ENCODE measurements at places on chromosomes 4 and X.
A peak's percentile ranks its signal among the peaks of the same experiment; 100 is the strongest.

- no peak for ATAC-seq
These were observed 242.4 kb downstream of the EVC2 start for GRCh38 chr4:5465956-5466355.

DNA sequence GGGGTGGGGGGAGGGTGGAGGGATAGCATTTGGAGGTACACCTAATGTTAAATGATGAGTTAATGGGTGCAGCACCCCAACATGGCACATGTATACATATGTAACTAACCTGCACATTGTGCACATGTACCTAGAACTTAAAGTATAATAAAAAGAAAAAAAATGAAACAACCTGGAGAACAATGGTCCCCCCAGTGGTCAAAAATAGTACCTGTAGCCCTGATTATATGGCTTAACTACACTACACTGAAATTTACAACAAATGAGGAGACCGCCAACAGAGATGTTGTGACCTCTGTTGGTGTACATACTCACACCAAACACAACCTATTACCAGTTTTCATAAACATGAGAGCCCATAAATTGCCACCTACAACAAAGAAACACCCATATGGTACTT lies 7.3 kb upstream of the MAGEE1 start:
- ATAC-seq = peak; percentile 32

GRCh38 chr4:158590306-158590705 lies 68.6 kb downstream of the RXFP1 start:
- no peak for ATAC-seq

DNA sequence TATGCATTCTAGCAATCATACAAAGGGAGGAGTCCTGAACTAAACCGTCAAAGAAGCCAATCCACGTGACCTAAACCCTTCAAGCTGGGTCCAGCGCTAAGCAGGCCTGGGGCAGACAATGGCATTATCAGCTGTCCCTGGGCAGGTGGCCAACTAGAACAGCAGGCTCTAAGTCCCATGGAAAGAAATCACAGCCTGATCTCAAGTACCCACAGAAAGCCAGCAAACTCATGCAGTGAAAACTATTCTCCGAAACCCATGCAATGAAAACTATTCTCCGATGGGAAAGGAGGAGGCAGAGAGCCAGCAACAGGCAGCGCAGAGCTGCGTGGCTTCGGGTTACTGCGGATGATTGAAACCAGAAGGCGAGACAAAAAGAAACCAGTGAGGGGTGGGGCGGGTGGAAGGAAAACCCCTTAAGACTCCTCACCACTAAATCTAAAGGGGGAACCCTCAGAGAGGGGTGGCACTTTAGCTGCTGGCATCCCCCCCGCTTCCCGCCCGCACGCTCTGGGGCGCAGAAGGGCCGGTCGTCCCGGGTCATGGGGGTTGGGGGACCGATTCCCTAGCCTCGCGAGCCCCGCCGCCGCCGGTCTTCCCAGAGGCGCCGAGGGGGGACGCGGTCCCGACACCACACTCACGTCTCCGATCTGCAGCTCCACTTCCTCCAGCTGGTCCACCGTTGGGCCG lies 567 bp downstream of the C4orf46 start:
- ATAC-seq = peak; percentile 64

DNA sequence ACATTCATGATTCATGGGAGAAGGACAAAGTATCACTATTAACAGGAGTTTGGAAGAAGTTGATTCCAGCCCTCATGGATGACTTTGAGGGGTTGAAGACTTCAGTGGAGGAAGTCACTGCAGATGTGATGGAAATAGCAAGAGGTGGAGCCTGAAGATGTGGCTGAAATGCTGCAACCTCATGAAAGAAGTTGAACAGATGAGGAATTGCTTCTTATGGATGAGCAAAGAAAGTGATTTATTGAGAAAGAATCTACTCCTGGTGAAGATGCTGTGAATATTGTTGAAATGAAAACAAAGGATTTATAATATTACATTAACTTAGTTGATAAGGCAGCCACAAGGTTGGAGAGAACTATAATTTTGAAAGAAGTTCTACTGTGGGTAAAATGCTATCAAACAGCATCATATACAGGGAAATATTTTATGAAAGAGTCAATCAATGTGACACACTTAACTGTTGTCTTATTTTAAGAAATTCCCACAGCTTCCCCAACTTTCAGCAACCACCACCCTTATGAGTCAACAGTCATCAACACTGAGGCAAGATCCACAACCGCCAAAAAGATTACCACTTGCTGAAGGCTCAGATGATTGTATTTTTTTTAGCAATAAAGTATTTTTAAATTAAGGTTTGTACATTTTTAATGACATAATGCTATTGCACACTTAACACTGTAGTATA lies 302.6 kb downstream of the CBLL2 start:
- no peak for ATAC-seq

GRCh38 chr4:88006956-88007303 lies 505 bp upstream of the PKD2 start:
- no peak for ATAC-seq

DNA sequence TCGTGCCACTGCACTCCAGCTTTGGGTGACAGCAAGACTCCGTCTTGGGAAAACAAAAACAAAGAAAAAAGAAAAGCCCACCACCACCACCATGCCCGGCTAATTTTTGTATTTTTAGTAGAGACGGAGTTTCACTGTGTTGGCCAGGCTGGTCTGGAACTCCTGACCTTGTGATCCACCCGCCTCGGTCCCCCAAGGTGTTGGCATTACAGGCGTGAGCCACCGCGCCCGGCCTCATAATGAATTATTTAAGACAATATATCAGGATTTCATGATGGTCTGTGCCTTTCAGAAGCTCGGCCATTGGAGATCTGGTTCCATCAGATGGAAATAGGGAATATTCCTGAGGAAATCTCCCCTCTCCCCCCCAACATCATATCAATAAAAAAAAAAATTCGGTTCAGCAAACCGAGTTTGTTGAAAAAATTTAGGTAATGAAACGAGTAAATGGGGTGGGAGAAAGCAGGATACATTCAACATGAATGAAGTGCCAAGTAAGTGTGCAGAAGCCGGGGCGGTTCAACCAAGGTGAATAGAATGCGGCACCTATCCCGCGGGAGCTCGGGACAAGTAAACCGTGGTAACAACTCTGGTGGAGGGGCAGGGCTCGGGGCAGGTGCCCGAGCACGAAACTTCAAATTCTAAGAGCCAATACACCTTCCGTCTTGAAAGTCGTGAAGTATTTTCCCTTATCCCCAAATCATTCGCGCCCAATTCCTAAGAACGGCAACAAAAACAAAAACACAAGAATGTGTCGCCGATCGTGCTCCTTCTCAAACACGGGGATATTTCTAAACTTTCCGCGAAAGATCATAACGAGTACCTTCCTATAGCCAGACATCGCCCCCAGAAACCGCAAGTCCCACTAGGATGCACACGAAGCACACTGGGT lies 773 bp upstream of the TXLNG start:
- peak; percentile 21 for ATAC-seq

- no peak for ATAC-seq
These were observed 164.4 kb upstream of the FTHL17 start for GRCh38 chrX:31236231-31236630.

GRCh38 chr4:123055943-123056342 lies 133.5 kb upstream of the NUDT6 start:
- ATAC-seq = peak; percentile 44

DNA sequence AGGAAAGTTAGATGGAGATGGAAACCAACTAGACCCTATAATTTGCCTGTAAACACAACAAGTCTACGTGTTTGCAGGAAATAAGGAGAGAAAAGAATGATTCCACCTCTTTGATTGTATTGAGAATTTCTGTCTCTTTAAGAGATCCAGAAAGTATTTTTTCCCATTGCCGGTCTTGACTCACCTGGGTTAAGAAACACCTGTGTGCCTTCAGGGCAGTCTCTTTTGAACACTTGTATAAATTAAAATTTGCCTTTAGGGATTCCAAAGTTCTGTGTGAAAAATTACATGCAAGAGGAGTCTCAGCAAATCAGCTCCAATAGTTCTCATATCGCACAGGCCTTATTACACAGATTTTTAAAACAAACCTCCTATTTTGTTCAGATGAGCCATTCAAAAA lies 46.0 kb upstream of the SMAD1 start:
- no peak for ATAC-seq

DNA sequence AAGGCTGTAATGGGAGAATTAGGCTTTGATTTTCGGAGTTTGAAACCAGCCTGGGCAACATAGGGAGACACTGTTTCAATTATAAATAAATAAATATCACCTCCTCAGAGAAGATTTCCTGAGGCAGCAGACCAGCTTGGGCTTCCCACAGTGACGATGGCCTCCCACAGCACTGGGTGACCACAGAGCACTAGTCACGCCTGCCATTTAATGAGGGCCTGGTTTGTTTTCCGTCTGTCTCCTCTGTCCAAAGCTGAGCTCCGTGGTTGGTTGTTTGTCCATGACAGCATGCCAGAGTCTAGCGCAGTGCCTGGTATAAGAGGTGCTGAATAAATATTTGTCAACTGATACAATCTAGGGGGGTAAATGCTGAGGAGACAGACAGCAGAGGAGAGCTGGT lies 10.4 kb upstream of the PDGFRA start:
- ATAC-seq = no peak

GRCh38 chrX:133249266-133250058 lies 31.3 kb upstream of the TFDP3 start:
- no peak for ATAC-seq

GRCh38 chr4:7034262-7035081 lies 8.7 kb upstream of the TADA2B start:
- peak; percentile 74 for ATAC-seq

GRCh38 chrX:51568586-51568985 lies 50.1 kb downstream of the CENPVL3 start:
- no peak for ATAC-seq

GRCh38 chr4:4724321-4724720 lies 135.1 kb upstream of the MSX1 start:
- no peak for ATAC-seq

GRCh38 chr4:185115827-185116232 lies 27.2 kb upstream of the SLC25A4 start:
- peak; percentile 89 for ATAC-seq

DNA sequence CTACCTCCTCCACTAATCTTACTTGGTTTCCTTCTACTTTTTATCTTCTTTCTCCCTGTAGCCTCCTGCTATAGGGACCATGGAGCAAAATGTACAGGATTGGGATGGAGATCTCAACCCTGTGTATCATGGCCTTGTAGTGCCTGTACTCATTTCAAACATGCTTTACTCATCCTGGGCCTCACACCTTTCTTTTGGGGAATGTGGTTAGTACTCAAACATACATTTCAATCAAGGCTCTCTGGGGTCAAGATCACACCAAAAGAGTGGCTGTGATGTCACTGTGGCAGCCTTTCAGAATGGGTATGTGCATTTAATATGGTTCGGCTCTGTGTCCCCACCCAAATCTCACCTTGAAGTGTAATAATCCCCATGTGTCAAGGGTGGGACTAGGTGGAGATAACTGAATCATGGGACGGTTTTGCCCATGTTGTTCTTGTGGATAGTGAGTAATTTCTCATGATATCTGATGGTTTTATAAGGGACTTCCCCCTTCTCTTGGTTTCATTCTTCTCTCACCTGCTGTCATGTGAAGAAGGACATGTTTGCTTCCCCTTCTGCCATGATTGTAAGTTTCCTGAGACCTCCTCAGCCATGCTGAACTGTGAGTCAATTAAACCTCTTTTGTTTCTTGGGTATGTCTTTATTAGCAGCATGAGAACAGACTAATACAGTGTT lies 205.1 kb downstream of the RASL11B start:
- no peak for ATAC-seq
